ENCODE measurements at places on chromosomes 13 and 19. TPM values are rescaled to one million over a fixed set of nuclear protein-coding genes. Genes with fewer than 3 reads are reported as not detected.

The SLC5A5 gene
- 0.73 TPM for total RNA-seq

The CCL25 gene
- total RNA-seq, result not detected

DNA sequence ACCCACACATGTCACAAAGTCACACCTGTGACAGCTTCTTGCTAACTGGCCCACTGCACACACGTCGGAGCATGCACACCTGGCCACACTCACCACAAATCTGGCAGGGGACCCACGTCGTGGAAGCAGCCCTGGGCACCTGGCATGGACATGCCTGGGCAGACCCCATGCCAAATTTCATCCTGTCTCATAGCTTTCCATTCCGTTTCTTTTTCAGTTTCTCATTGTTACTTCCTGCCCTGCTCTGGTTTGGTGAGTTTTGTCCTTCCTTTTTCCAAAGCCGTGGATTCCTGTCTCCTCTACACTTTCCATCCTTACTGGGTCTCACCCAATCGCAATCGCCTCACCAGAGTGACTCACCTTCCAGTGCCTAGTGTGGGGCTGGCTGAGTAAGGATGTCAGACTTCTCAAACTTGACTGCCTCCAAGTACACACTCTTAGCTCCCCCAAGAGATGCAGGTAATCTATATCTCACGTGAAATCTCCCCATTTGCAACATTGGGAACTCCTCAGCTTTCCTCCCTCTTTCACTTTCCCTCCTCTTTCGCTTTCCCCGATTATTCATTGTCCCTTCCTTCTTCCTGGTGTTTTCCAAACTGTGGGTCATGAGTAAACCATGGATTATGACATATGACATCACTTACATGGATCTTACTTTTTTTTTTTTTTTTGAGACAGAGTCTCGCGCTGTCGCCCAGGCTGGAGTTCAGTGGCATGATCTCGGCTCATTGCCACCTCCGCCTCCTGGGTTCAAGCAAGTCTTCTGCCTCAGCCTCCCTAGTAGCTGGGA, 1.6 kb upstream of the BBC3 start:
- peaks cover 8% of the 10 kb centered on the region for H3K27me3 ChIP-seq
- H3K27ac ChIP-seq, result peak overlapping the region; percentile 80
- peak overlapping the region; percentile 71 for H3K4me3 ChIP-seq
- no peaks in the 10 kb centered on the region for H3K36me3 ChIP-seq

- no peaks in the 10 kb centered on the region for H3K36me3 ChIP-seq
- no peak overlapping the region for H3K27ac ChIP-seq
- H3K4me1 ChIP-seq, result peaks cover 15% of the 10 kb centered on the region
- no peak for DNase-seq
- peak overlapping the region; percentile 73 for H3K4me3 ChIP-seq
- H3K27me3 ChIP-seq, result peaks cover 34% of the 10 kb centered on the region
Observed at GRCh38 chr13:44434766-44435141, 61.1 kb downstream of the SERP2 start.

DNA sequence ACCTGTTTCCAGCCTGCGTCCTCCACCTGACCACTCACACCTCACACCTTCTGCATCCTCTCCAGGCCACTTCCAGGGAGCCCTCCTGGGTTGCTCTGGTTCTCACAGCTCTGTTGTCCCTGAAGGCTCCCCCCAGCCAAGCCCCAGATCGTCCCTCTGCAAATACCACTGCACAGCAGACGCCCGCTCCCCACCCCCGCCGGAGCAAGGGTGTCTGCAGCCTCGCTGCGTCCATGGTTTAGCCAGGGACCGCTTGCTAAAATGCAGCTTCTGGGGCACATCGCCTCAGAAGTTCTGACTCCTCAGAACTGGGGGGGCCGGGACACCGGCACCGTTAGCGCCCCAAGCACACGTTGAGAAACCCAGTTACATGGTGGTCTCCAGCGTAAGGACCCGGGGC, 983 bp downstream of the LINGO3 start:
- no peak overlapping the region for H3K27ac ChIP-seq
- H3K4me3 ChIP-seq, result no peak overlapping the region
- peaks cover 67% of the 10 kb centered on the region for H3K27me3 ChIP-seq
- H3K36me3 ChIP-seq, result no peaks in the 10 kb centered on the region
- DNase-seq, result no peak

Measured in activated CD8-positive, alpha-beta memory T cell treated with anti-CD3 and anti-CD28 coated beads, Interleukin-2, amount 10 ng/mL, durations not matched to agents 7 days and 5 days (primary cell).